Hematopoietic multipotent progenitor cell treated with erythropoietin and hydrocortisone succinate and interleukin-3 and kit ligand, for 15 days (in vitro differentiated cells): ENCODE measurements at places on chromosomes 1 and 21.
A peak's percentile ranks its signal among the peaks of the same experiment; 100 is the strongest.

- DNase-seq, result no peak
Observed at GRCh38 chr1:118961156-118961555, 27.0 kb downstream of the TBX15 start.

- DNase-seq, result no peak
Observed at GRCh38 chr1:20154301-20154831, 15.2 kb downstream of the PLA2G2F start.

- no peak for DNase-seq
Observed at GRCh38 chr1:11600836-11601235, 53.4 kb downstream of the FBXO2 start.

GRCh38 chr1:27099587-27100334 lies 55.2 kb downstream of the SLC9A1 start:
- peak; percentile 29 for DNase-seq

GRCh38 chr1:197140121-197140520 lies 6.3 kb downstream of the ASPM start:
- DNase-seq, result no peak

DNA sequence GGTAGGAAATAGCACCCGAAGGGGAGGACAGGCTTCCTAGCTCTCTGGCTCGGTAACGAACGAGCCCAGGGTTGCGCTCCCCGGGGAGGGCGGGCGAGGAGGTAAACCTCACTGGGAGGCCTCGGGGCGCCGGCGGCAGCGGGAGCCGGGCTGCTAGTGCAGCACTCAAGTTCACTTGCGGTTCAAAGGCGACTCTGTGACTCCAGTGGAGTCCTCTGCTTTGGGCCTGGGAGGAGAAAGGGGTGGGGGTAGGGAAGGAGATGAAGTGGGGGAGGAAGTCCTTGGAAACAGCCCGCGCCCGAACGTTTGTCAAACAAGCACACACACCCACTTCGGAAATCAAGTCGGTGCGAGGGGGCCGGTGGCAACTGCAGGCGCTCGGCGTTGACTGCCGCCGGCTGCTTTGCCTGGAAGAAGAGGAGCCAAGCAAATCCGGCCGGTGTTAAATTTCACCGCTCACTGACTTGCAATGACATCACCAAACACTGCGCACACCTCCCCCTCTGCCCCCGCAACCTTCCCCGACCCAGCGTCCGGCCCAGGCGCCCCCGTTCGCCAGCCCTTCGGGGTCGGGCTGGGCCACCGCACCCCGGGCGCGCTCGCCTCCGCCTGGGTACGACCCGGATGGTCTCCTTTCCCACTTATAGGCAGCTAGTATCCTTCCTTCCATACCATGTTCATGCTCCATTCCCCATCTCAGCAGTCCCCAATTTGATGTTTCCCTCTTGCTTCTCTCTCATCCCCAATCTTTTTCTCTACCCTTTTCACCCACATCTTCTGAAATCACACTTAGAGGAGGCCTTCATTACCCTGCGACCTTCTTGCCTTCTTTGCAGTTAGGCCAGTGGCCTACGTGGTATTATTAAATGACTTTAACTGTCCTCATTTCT lies at the start of gene COL24A1:
TSS of gene COL24A1 (minus strand) at position 207 of the 890 bp plus-strand sequence. CDS start 376 bp downstream, outside the sequence.
- DNase-seq, result no peak

DNA sequence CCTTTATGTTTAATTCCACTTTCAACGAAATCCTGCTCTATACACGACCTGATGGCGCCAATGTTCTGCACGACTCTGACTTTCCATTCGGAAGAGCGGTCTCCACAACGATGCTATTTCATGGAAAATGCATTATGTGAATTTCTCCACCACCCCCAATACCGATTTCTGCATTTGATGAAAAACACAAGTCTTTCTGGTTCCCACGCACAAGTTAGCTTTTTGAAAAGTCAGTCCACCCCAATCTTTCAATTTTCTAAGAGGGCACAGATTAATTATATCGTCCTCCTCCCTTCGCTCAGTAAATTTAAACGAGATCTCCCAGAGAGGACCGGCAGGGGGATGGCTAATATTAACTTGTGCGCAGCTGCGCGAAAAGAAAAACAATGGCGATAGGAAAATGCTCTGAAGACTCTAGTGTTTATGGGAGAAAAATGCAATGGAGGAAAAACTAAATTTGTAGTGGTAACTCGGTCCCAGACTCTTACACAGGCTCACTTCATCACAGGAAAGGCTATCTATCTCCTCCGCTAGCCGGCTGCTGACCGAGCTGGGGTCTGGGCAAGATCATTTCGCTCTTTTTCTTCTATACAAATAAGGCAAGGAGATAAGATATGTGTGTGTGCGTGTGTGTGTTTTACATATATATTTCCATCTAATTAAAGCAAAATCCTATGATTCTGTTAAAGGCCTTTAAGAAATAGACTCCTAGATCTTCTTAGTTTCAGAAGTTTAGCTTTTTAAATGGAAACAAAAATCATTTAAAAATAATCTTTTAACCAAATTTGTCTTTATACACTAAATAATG lies 1.2 kb upstream of the LHX8 start:
- no peak for DNase-seq

DNA sequence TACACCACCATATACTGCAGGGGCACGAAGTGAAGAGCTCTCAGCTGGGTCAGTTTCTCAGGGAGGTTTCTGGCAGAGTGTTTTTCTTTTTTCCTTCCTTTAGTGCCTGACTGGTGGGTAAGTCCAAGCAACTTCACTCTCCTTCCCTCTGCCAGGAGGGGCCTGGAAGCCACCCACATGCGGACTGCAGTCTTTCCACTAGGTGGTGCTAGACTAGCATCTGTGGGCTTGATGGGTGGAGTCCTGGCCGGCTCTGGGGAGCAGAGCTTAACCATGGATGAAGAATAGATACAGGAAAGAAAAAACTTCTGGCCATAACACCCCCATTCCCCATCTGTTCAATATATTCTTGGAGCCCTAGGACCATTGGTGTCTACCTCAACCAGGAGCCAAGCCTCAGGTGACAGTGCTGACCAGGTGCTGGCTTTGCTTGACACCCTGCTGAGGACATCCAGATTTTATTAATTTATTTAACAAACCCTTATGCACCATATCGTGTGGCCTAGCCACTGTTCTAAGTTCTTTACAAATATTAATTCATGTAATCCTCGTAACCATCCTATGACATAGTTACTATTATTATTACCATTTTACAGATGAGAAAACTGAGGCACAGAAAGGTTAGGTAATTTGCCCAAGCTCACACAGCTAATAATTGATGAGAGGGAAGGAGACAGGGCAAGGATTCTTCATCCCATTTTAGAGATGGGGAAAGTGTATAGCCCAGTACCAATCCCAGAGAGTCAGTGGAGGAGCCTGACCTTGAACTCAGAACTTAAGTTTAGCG lies 126.7 kb upstream of the CSF3R start:
- DNase-seq, result peak; percentile 43

DNA sequence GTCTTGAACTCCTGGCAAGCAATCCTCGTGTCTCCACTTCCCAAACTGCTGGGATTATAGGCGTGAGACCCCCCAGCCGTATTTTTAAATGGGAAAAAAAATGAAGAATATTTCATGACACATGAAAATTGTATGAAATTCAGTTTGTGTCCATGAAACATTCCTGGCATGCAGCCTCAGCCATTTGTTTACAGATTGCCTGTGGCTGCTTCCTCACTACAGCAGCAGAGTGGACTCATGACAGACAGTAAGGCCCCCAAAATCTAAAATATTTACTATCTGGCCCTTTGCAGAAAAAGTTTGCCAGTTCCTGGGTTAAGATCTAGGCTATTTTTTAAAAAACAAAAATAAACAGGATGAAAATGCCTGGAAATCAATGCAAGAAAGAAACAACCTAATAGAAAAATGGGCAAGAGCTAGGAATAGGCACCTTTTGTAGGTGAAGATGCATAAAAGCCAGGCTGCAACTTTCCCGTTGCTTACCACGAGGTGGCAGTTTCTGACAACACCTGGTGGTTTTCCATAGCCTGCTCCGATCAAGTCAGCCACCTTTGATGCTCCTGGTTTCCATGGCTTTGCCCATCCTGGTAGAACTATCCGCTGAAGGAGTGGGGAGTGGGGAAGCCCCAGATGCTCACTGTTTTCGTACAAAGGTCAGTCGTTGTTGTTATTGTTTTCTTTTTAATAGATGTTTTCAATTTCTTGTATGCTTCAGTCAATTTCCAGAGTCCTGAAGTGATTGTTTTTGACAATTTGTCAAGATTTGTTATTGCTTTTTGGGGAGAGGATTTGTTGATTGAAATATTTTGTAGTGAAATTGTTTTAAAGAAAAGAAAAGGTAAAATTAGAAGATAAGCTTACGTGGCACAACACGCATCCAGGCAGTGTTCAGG lies 24.3 kb downstream of the UBE2Q1 start:
- DNase-seq, result no peak

GRCh38 chr1:200880212-200880611 lies 7.4 kb downstream of the GPR25 start:
- no peak for DNase-seq

DNA sequence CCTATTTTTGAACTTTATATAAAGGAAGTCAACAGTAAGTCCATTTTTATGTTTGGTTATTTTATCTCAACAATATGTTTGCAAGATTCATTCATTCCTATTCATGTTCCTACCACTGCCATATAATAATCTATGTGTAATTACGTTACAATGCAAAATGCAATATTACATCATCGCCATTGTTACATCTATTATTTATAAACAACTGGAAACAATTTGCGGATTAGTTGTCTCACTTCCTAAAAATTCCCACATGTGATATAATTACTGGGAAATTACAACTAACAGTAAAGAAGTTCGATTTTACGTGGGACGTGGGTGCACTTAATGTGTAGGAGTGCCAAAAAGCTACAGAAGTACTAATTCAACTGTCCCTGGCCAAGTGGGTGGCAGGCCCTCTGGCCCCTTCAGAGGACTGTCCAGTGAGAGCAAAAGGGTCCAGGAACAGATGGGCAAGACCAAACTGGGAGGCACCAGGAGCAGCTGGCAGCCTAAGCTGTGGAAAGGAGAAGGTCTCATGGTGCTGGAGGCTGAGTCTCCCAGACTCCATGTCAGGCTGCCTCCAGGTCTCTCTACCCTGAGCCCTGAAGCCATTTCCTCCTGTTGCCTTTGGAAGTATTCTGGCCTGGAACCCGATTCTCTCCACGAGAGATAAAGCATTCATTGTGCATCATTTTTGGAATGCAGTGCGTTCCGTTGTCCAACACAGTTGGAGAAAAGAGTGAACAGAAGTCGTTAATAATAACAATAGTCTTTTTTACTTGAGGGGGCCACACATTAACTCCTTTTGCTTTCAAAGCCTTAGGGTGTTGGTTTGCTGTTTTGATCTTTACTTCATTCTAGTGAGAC lies 42.9 kb downstream of the TNNT2 start:
- DNase-seq, result no peak

DNA sequence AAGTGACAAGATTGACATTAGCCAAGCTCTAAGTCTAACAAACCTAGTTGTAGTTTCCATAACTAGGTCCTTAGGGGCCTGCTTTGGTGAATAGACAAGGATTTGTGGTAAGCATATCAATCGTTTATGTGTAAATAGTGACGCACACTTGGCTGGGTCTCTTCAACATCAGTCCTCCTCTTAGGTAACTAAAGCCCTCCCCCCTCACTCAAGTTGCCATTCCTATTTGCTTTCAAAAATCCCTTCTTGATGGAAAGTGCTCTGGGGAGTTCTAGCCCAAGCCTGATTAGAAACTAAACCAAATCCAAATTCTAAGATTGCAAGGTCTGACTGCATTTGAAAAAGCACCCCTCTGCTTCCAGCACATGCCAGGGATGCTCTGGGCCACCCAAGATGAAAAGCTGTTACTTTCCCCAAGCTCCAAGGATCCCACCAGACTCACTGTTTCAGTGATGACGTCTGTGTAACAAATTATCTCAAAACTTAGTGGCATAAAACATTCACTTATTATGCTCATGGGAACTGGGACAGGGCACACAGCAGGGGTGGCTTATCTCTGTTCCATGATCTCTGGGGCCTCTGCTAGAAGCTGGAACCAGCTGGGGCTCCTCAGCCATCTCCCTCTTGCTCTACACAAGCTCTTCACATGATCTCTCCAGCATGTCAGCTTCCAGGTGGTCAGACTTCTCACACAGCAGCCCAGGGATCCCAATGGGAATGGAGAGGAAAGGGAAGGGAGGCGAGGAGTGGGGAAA lies 74.1 kb downstream of the RRAGC start:
- no peak for DNase-seq

DNA sequence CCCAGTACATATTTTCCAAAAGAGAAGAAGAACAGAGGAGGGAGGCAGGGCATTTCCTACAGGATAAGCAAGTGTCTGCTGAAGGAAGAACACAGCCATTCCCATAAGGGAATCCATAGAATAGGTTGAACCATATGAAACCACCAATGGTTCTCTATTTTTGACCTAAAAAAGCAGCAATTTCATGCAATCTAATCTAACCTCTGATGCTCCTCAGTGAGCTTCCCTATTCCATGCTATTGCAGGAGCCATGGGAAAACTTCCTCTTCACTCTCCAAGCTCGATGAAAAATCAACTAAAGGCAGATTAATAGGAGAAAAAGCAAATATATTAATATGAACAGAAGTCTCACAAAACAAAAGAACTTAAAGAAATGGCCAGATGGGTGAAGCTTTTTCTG lies 50.5 kb downstream of the SIPA1L2 start:
- DNase-seq, result no peak

DNA sequence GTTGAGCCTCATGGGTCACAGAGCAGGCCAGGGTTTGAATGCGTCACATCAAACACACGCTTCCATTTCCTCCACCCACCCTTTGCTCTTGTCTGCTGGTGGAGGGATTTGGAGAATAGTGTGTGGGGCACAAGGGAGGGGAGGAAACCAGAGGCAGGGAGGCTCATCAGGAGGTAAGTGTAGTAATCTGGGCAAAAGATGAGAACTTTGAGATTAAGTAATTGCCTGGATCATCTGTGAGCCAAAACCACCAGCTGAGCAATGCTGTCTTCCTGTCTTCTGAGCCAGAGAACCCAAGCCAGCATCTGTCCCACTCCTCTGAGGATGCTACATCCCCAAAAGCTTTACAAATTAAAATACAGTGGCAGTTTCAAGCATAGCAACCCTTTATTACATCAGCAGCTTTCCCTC lies 45.2 kb downstream of the C8B start:
- DNase-seq, result no peak

GRCh38 chr1:14441302-14441741 lies 157.2 kb upstream of the KAZN start:
- no peak for DNase-seq

DNA sequence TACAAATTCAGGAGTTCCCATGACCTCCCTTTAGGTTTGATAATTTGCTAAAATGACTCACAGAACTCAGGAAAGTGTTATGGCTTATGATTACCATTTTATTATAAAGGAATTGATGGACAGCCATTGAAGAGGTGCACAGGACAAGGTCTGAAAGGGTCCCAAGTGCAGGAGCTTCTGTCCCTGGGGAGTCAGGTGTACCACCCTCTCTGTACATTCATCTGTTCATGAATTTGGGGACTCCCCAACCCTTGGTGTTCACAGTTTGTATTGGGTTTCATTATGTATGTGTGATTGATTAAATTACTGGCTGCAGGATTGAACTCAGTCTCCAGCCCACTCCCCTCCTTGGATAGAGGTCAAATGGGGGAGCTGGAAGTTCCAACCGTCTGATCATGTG lies 10.8 kb upstream of the IL10RB start:
- DNase-seq, result no peak
